ENCODE measurements at places on chromosomes 1 and 21. TPM values are rescaled to one million over a fixed set of nuclear protein-coding genes. Genes with fewer than 3 reads are reported as not detected.

GRCh38 chr1:26994020-26994786, 711 bp downstream of the TRNP1 start:
- DNase-seq, result no peak

GRCh38 chr1:108051631-108052377, 86.8 kb upstream of the VAV3 start:
- no peak for DNase-seq

The NEGR1 gene
- polyA plus RNA-seq, result 5.5 TPM

The PSMB2 gene
- 91.6 TPM for polyA plus RNA-seq

The LDLRAD1 gene
- polyA plus RNA-seq, result 0.09 TPM

Data from left renal pelvis (tissue), 4 donors.